Activated effector memory CD4-positive, alpha-beta T cell treated with anti-CD3 and anti-CD28 coated beads, Interleukin-2, amount 50 U/mL, for 16 hours (primary cell): ENCODE measurements at places on chromosomes 5 and 9.

GRCh38 chr9:86637515-86637914 lies 283.3 kb upstream of the TUT7 start:
- no peak for DNase-seq

DNA sequence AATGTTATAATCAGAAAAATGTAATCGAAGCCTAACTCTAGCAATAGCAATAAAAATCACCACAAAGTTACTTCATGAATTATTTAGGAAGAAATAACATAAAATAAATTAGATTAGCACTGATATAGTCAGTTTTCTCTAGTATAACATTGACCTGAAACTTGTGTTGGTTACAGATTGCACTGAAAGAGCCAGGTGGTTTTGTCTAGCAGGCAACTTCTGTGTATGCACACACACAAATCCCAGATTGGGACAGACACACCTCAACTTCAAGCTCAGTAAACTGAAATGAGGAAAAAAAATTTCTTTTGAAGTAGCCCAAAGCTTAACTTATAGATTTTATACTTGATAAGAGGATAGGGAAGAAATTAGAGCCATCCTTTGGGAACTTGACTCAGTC lies 129.3 kb downstream of the EFNA5 start:
- DNase-seq: no peak

DNA sequence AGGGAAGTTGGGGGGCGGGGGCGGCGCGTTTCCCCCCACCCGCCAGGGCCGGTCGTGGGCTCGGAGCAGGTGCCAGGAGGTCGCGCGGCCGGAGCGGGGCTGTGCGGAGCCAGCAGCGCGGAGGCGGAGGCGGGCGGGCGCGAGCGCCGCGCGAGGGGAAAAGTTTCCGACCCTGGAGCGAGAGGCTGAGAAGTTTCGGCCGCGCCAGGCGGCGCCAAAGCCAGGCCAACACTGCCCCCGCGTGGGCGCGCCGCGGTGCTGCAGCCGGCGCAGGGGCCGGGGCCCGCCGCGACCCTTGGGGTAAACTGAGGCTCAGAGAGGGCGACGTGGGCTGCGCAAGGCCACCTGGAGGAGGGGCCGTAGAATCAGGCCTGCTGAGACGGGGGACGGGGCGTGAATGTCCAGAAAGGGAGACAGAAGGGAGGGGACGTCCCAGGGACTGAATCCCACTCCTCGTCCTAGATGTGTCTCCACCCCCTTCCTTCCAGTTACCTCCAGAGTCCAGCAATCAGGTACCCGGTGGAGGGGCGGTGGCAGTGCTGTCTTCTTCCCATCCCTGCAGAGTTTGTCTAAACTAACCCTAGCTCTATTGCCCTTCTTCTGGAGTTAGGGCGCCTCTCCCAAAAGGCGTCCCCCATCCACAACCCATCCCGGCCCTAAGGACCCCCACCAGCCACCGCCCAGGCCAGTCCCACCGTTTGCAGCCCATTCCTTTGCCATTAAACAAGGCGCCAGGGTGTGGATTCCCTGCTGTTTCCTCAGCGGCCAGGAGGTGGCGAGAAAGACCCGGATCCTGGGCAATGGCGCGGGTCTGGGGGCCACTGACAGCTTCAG lies 10.2 kb downstream of the C9orf50 start:
- DNase-seq: peak; percentile 90

- no peak for DNase-seq
These were observed 6.3 kb upstream of the CLPTM1L start for GRCh38 chr5:1351156-1351555.

DNA sequence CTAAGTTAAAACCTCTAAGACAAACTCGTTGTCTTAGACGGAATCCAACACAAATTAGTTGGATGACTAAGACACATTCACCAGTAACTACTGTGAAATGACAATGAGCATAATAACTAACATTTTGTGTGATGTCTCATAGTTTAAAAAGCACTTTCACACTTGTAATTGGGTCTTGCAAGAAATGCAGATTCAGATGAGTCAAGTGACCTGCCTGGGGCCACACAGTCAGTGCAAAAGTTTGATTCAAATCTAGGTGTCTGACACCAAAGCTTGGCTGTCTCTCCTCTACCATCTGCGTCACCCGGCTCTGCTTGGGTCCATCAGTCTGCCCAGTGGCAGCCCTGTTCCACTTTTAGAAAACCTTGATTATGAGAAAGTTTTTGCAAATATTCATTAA lies 143.7 kb downstream of the TTLL11 start:
- no peak for DNase-seq

DNA sequence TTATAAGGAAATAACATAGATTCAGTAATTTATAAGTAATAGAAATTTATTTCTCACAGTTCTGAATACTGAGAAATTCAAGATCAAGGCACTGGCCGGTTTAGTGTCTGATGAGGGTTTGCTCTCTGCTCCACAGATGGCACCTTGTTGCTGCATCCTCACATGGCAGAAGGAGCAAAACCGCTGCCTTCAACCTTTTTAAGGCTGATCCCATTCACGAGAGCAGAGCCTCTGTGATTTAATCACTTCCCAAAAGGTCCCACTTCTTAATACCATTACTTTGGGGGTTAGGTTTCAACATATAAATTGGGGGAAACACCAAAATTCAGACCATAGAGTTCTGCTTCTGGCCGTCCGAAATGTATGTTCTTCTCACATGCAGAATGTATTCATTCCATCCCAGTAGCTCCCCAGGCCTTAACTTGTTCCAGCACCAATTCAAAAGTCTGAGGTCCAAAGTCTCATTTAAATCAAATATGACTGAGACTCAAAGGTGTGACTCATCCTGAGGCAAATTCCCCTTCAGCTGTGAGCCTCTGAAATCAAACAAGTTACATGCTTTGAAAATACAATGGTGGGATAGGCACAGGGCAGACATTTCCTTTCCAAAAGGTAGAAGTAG lies 30.6 kb downstream of the BAAT start:
- DNase-seq: no peak

- no peak for DNase-seq
These were observed 466.1 kb downstream of the PTPRD start for GRCh38 chr9:10146517-10147331.
